ENCODE measurements at places on chromosomes 13 and 19.

GRCh38 chr13:33249066-33249465, 36.5 kb downstream of the STARD13 start:
- DNase-seq: no peak

DNA sequence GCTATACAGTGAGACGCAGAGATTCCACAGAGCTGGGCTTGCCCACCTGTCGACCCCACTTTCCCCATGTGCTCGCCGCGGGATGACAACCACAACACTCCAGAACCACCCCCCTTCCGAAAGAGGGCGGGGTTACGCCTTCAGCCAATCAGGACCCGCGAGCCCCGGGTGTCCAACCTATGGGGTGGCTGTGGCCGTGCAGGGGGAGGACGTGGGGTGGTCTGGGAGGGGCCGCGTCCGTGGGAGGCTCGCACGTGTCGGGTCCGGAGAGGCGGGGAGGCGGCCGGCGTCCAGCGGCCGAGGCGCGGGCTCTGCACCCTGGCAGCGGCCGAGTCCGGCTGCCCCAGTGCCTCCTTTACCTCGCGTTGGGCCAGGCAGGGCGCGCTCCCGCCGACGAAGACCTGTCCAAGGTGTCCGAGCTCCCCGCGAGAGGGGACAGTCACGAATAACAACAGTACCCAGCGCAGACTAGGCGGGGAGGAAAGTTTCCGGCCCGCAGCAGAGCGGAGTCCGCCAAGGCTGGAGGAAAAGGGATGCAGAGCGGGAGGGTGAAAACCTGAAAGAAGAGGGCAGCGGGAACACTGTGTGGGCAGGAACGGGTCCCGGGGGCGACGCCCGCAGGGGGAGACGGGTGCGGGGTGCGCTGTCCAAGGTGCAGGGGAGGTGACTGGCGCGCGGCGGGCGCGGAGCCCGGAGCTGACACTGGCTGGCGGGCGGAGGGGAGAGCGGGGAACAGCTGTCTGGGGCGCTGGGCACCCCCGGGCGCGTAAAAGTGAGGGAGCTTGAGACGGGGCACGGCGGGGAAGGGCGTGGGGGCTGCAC, 911 bp downstream of the ENOX1 start:
- peak; percentile 11 for DNase-seq

DNA sequence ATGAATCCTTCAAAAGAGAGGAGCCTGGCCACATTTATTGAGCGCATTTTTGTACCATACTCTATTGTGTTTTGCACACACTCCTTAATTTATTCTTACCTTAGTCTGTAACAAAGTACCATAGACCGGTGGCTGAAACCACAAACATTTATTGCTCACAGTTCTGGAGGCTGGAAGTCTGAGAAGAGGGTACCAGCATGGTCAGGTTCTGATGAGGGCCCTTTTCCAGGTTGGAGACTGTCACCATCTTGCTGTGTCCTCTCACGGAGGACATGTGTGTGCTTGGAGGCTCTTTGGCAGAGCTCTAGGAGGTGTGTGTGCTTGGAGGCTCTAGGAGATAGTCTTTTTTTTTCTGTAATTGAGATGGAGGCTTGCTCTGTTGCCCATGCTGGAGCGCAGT, 2.1 kb downstream of the ZNF331 start:
- DNase-seq: no peak

GRCh38 chr13:78298657-78299056, 304.7 kb downstream of the POU4F1 start:
- DNase-seq: no peak

DNA sequence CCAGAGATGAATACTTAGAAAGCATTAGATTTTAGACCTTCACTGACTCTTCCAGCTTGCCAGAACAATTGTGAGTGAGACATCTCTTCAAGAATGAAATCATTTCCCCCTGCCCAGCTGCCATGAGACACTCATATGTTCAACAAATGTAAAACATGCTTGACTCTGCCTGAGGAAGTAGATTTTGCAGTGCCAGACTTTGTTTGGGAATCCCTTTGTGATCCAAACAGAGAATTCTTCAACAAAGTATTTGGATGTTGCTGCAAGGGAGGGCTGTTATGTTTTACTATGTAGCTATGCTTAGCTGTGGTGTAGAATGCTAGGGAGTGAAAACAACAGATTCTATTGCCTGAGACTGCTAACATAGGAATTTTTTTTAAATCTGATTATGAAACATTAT, 416.4 kb downstream of the DCT start:
- DNase-seq: no peak

- no peak for DNase-seq
Observed at GRCh38 chr13:106919638-106920037, 351.7 kb upstream of the ARGLU1 start.

DNA sequence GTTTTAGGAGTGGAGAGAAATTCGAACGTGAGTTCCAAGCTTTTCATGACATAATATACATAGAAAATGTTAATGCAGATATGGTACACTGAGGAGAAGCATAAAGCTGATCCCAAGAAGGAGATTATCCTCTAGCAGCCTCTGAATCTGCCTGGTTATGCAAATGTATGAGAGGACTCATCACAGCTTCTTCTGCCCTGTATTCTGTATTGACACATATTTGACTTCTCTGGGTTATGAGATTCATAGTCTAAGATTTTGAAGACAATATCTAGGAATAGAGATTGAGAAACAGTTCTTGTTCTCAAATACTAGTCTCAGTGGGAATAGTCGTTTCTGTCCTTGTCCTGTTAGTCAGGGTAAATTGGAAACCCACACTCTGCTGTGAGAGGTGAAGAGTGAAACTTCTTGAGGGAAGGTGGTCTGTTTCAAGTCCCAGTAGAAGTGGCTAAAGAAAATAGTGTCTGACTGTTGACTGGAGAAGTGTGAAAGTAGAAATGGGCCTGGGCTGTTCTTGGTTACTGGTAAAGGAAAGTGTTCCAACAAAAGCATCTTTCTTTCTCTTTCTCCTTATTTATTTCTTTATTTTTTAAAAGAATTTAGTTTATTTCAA, 1356.6 kb downstream of the SLITRK5 start:
- DNase-seq: no peak

DNA sequence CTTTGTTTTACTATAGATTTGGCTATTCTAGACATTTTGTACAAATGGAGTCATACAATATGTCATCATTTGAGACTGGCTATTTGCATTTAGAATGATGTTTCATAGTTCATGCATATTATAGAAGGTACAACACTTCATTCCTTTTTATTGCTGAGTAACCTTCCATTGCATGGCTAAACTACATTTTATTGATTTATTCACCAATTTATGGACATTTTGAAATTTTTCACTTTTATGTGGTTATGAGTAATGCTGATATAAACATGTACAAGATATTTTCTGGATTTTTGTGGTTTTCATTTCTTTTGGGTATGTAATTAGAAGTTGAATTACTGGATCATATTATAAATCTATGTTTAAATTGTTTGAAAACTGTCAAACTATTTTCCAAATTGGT, 710.3 kb upstream of the SLITRK5 start:
- no peak for DNase-seq

DNA sequence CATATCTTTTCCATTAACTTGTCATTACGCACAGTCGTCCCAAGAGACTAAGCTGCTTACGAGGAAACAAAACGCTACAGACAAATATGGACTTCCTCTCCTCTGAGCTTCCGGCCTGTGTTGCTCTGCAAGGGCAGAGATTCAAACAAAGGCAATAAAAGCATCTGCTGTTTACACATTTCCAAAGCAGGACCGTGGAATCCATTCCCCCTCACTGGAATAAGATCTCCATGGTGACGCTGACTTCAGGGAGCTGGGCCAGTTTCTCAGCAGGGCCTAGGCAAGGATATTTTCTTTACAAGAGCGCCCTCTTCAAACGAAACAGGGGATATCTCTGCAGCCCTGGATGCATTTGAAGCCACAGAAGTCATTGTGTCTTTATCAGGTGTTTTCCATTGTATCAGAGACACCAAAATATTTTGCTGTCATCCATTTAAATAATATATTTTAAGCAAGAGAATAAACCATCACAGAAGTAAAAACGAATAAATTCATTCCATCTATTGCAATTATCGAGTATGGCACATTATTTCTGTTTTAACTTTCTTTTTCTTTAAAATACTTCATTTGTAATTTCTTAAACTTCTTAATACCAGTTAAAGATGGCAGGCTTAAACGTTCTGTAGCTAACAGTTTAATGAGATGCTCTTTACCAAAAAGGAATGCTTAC, 177.5 kb downstream of the DCLK1 start:
- DNase-seq: no peak

GRCh38 chr13:23357349-23357748, 76.2 kb downstream of the SACS start:
- DNase-seq: no peak

GRCh38 chr19:13012690-13013608, 17.7 kb downstream of the NFIX start:
- no peak for DNase-seq

- DNase-seq: no peak
Observed at GRCh38 chr13:95546919-95547318, 5.6 kb upstream of the CLDN10 start.

GRCh38 chr19:9362905-9363304, at the start of gene ZNF177:
Gene ZNF177 (plus strand): TSS chr19:9363013. CDS start chr19:9378312, 15,299 bp downstream.
- no peak for DNase-seq

DNA sequence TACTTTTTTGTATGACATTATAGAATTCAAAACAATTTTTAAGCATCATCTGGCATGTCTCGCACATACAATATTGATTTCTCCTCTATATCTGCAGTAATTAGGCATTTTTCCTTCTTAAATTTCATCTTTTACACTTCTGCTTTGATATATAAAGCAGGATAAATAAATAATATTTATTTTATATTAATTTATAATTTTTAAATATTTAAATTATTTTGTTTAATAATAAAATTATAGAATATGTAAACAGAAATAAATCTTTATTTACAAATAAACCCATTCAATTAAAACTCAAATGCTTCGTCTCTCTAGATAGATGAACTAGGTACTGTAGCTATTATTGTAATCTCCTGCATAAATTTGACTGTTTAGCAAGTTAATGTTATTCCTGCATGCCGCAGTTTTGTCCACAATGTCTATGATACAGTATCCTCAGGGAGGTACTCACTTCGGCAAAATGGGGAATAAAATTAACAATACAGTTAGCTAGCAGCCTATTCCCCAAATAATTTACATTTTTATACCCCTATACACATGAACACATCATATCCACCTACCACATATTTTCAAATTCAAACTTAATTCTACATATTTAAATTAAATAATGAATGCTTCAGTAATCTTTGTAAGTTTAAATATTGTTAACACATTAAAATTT, 473.6 kb upstream of the SLC10A2 start:
- DNase-seq: no peak

- no peak for DNase-seq
Observed at GRCh38 chr19:19849056-19849455, 16.6 kb upstream of the ZNF253 start.

GRCh38 chr19:58056861-58057260, 2.2 kb upstream of the ZNF135 start:
- DNase-seq: no peak

DNA sequence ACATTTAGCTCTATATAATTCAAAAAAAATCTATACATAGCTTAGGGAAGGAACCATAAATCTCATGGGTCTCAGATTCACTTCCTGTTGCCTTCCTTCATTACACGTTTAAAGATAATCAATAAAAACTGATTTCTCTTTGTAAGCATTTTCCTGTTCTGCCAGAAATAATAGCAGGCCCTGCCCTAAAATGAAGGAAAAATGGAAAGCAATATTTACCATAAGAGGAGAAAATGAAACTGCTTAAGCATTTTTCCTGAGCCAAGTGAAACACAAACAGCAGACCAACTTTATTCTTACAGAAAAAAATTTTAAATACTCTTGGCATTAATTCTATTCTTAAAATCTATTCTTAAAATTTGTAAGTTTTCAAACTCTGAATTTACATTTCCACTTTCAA, 4.0 kb downstream of the LHFPL6 start:
- no peak for DNase-seq

DNA sequence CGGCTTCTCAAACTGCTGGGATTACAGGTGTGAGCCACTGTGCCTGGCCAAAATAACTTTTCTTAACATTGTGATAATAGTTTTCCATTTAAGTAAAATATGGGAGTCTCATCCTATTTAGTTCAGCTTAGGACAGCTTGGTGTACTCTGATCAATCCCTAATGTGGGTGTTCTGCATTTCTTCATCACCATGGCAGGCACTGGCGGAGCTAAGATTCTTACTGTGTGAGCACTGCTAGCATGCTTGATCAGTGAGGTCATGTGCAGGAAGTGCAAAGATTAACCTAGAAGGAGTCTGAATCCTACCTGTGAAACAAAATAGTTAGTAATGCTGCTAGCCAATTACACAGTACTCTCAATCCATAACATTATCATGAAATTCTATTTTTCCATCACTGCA, 1684.2 kb upstream of the SLC10A2 start:
- DNase-seq: no peak

DNA sequence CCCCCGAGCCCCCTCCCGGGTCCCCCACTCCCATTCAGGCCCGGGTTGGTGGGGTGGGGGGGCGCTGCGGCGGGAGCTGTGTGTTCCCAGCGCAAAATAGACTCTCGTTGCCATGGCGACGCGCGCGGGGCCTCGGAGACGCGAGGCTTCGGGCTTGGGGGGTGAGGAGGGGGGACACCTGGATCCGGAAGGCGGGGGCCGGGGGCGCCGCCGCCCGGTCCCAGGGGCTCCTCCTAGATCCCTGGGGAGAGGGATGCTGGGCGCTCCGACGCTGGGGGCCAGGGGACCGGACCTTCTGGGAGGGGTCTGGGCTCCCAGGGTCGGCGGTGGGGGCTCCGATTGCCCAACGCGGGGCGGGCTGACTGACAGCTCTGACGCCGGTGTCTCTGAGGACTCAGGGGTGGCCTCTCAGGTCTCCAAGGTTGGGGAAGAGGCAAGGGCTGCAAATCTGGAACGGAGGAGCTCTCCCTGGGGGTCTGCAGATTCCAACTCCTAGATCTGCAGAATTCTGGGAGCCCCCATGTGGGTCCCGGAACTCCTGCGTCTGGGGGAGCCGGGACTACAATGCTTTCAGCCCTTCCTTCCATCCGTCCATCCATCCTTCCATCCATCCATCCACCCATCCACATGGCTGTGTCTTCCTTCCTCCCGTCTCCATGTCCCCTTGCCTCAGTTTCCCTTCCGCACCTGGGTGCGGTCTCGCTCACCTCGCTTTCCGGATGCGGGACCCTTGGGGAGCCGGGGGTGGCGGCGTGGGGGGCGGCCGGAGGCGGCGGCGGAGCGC, 9.1 kb upstream of the SHISA7 start:
- DNase-seq: no peak

GRCh38 chr13:58782736-58783135, 1151.2 kb downstream of the PCDH17 start:
- DNase-seq: no peak

GRCh38 chr19:2154587-2155075, 3.3 kb upstream of the AP3D1 start:
- DNase-seq: no peak

GRCh38 chr13:40402931-40403431, 263.5 kb downstream of the FOXO1 start:
- no peak for DNase-seq

- DNase-seq: no peak
Observed at GRCh38 chr19:56596676-56597075, 1.6 kb downstream of the ZNF71 start.

Data from stimulated activated CD8-positive, alpha-beta memory T cell treated with anti-CD3 and anti-CD28 coated beads, Interleukin-2, amount 100 ng/mL, for 48 hours (primary cell).